ENCODE measurements at places on chromosomes 16 and 17.

GRCh38 chr17:80599546-80600305 lies 55.1 kb downstream of the RPTOR start:
- H3K36me3 ChIP-seq: peaks cover 25% of the 10 kb centered on the region
- H3K4me3 ChIP-seq: no peak overlapping the region
- peaks cover 2% of the 10 kb centered on the region for H3K27me3 ChIP-seq
- peaks cover 74% of the 10 kb centered on the region for H3K4me1 ChIP-seq
- DNase-seq: no peak

- H3K4me3 ChIP-seq: peak overlapping the region; percentile 89
- H3K36me3 ChIP-seq: peaks cover 9% of the 10 kb centered on the region
- no peaks in the 10 kb centered on the region for H3K27me3 ChIP-seq
- no peak for DNase-seq
These were observed 393 bp downstream of the RNF166 start for GRCh38 chr16:88705801-88706228.

GRCh38 chr17:18956581-18956980 lies 4.6 kb downstream of the SLC5A10 start:
- H3K36me3 ChIP-seq: no peaks in the 10 kb centered on the region
- no peak overlapping the region for H3K27ac ChIP-seq
- H3K4me3 ChIP-seq: no peak overlapping the region
- no peak for DNase-seq
- peaks cover 3% of the 10 kb centered on the region for H3K27me3 ChIP-seq
- H3K4me1 ChIP-seq: peaks cover 24% of the 10 kb centered on the region

GRCh38 chr17:28745786-28746411 lies 2.1 kb downstream of the TRAF4 start:
- peak overlapping the region; percentile 90 for H3K4me3 ChIP-seq
- peaks cover 34% of the 10 kb centered on the region for H3K36me3 ChIP-seq
- peak overlapping the region; percentile 23 for H3K27ac ChIP-seq
- no peak for DNase-seq
- no peaks in the 10 kb centered on the region for H3K27me3 ChIP-seq

GRCh38 chr16:66240631-66241395 lies 125.7 kb upstream of the CDH5 start:
- H3K4me3 ChIP-seq: no peak overlapping the region
- no peaks in the 10 kb centered on the region for H3K36me3 ChIP-seq
- no peaks in the 10 kb centered on the region for H3K27me3 ChIP-seq
